Frontal cortex (tissue), 4 donors: ENCODE measurements at places on chromosomes 6 and 20.

DNA sequence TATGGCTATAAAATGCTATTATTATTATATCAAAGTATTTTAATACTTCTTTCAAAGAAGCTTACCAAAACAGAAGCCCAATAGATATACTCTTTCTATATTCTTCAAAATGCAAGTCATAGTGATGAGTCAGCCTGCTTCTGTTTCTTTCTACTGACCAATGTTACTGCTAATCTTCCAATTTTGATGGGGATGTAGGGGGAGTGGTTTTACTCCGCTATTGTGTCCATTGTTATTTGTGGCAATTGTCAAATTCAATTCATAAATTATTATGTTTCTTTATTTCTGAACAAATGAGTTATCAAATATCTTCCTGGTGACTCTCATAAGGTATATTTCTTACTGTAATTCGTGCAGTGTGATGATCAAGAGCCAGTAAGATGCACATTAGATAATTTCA lies 221.5 kb upstream of the DEFB112 start:
- DNase-seq: no peak

- no peak for DNase-seq
These were observed 8.1 kb downstream of the ARHGAP18 start for GRCh38 chr6:129701721-129702455.

DNA sequence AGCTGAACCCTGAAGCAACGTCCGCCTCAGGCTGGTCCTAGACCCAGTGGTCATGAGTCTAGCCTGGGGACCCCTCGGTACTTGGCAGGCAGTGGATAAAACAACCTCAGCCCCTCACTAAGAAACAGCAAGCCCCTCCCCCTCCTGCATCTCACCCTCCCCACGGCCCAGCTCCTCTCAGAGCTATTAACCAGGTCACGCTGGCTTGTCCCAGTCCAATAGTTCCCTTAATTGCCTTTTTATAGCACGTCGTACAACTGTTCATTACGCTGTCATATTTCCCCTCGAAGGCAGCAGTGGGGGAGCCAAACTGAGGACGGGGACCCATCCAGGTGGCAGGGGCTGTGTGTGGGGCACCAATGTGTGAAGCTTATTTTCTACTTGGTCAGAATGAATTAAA lies 8.6 kb upstream of the SLC32A1 start:
- no peak for DNase-seq

GRCh38 chr6:164533045-164533362 lies 776.4 kb downstream of the C6orf118 start:
- DNase-seq: no peak

GRCh38 chr20:15267935-15268334 lies 930.5 kb upstream of the FLRT3 start:
- no peak for DNase-seq

GRCh38 chr20:56730003-56730402 lies 100.9 kb downstream of the TFAP2C start:
- no peak for DNase-seq
